ENCODE measurements at places on chromosomes 6 and 20. TPM values are rescaled to one million over a fixed set of nuclear protein-coding genes. Genes with fewer than 3 reads are reported as not detected.
A peak's percentile ranks its signal among the peaks of the same experiment; 100 is the strongest.

DNA sequence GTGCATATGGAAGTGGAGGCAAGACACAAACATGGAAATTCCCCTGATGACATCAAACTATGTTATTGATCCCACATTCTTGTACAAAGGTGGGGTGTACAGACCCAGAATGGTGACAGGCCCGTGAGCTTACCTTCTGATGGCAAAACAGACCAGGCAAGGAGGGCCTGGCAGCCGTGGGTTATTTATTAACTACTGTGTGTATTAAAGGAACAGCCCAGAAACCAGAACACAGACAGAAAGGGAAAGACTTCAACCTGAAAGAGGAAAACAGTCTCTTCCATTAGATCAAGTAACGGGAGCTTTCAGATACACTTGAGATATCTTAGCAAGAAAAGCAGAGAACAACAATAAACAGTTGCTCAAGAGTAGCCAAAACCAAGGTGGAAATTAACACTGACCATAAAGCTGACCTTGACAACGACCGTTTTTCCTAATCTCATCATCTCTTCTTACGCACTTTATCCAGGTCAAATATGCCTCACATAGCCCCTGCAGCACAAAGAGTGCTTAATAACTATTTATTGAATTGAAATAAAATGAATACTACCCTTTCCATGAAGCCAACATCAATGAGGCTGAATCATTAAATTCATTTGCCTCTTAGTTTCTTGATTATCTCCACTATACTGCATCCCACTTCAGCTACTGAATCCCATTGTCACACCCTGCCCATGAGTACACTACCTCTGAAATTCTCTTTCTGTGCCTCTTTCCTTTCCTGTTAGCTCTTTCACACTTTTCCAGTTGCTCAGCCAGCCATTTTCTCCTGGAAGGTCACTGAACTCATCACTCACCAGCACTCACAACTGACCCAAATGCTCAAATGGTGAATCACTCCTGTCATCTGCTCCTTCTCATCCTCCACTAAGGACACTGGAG lies 67.4 kb downstream of the MOXD1 start:
- peak; percentile 90 for DNase-seq

DNA sequence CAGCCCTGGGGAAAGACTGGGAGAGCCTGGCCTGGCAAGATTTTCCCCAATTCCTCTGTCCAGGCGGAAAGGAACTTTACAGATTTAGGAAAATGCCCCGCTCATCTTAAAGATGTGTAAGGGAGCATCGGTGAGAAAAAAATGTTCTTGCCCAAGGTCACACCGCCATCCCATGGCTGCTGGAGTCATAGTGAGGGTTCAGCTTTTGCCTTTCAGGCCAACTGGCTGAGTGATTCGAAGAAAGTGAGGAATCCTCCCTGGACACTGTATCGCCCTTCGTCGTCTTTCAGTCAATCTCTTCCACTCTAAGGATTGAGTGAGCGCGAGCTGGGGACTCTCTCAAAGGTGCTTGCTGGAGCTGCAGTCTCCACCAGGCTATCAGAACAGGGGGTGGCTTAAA lies 1.4 kb downstream of the WFDC2 start:
- DNase-seq: no peak

GRCh38 chr6:146481527-146481926 lies 62.1 kb upstream of the RAB32 start:
- DNase-seq: no peak

- no peak for DNase-seq
Observed at GRCh38 chr20:32527447-32528055, 57.6 kb downstream of the NOL4L start.

DNA sequence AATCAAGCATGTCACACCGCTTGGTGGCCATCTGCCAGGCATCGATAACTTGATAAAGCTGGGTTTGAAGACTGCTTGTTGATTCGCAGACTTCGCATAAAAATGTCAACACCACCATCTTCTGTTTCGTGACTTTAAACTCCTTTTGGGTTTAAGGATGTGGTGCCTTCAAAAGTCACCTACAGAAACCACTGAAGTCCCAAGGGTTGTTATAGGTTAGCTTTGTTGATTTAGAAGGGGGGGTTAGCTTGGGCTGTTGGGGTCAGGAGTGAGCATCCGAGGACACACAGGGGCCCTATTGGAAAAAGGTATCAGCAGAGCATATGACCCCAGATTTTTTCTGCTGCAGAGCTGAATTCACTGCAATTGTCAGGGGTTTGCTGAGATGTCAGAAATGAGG lies 76.7 kb upstream of the SSTR4 start:
- no peak for DNase-seq

Gene HINT3
- 10.7 TPM for total RNA-seq
